ENCODE measurements at places on chromosomes 13 and 19.

DNA sequence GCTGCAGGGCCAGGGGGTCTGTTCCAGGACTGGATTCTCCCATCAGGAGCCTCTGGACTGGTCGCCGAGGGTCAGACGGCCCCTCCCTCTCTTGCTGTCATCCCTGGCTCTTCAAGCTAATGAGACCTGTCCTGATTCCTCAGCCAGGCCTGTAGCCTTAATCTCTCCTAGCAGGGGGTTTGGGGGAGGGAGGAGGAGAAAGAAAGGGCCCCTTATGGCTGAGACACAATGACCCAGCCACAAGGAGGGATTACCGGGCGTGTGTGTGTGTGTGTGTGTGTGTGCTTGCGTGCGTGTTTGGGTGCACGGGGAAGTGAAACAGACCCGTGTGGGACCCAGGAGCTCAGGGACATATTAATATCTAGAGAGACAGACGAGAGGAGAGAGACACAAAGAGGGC, 1.9 kb upstream of the CRX start:
- no peak for DNase-seq

DNA sequence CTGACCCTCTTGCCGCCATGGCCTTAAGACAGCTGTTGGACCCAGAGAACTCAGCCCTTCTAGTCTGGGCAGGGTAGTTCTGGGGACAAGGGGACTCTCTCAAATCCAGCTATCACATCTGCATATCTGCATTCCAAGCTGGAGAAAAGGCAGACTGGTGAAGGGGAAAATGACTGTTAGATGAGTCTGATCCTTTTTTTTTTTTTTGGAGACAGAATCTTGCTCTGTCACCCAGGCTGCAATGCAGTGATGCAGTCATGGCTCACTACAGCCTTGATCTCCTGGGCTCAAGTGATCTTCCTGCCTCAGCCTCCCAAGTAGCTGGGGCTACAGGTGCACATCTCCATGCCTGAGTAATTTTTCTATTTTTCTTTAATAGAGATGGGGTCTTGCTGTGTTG, 114.3 kb downstream of the SIPA1L3 start:
- no peak for DNase-seq

DNA sequence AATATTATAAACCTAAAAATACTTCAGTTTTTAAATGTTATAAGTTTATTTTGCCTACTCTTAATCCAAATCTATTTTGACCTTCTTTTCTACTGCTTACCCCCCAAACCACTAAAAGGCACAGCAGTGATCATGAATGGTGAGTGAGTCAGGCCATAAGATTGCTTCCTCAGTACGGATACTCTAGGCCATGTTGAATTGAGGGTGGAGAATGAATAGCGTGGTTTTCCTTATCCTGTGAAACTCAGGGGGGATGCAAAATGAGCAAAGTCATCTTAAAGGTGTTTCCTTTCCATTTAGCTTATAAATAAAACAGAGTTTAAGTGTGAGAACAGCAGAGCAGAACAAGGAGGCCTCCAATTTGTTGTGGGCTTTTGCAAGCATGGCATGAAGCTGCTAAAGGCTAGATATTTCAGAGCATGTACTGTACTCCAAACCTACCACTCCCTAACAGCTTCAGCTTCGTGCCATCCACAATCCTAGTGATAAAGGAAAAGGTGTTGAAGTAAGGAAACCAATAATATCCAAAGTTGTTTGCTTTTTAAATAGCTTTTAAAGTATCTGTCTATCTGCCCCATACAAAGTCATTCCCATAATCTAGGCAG, 25.0 kb downstream of the SERPINE3 start:
- DNase-seq: peak; percentile 8

DNA sequence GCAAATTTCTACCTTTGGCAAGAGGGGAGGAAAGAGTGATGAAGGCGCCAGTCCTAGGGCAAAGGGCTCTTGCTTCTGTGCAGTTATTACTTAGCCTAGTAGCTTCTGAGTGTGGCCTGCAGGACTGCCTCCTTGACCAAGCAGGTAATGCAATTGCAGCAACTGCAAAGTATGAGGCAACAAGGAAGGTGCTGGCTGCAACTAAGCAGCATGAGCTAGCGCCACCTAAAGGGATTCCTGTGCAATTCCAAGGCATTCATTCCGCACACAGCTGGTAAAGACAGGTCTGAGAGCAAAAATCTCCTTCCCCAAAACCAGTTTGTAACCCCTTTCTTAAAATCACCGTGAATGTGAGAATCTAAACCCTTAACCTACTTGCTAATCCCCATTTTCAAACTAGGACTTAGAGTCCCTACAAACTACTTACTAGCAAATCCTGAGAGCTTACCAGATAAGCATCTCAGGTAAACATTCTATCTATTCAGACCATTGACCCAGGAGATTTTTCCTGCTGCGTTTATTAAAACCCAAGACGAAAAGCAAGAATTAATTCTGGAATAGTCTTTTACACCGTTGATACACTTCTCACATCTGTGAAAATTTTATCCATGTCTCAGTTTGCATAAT, 62.9 kb downstream of the DCT start:
- no peak for DNase-seq

- no peak for DNase-seq
Observed at GRCh38 chr13:59790626-59791025, 373.1 kb downstream of the DIAPH3 start.

DNA sequence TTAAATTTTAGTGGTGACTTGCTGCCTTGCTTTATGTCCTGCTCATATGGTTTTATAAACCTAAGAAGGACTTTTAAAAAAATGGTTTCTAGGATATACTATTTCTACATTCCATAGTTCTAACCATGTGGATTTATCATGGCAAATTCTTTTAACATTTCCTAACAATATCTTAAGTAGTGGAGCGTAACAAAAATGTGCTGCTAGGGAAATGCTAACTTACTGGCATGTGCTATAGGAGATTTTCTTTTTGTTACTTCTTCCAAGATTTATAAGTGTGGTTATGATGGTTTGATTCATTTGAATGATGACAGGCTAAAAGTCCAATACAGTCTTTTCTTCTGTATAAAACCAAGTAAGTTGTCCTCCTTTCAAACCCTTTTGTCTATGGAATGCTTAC, 713.7 kb downstream of the SLITRK1 start:
- DNase-seq: no peak

GRCh38 chr19:8316351-8317125, 4.6 kb downstream of the NDUFA7 start:
- no peak for DNase-seq

DNA sequence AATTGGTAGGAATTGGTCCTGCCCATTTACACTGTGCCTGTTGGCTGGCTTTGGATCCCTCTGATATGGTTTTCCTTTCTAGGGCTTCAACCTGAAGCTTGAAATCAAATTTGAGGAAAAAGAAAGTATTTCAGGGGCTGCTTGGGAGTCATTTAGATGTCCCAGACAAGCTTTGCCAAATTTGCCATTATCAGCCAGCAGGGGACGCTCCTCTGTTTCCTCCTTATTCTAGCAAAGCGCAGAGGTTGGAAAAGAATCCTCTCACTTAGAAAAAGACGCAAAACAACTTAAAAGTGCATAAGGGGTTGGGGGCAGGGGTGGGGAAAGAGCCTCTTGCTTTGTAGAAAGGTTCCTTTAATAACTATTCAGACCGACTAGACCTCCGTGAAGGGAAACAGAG, 1211.1 kb upstream of the PCDH20 start:
- no peak for DNase-seq

GRCh38 chr19:459724-460511, 915 bp downstream of the SHC2 start:
- peak; percentile 61 for DNase-seq

DNA sequence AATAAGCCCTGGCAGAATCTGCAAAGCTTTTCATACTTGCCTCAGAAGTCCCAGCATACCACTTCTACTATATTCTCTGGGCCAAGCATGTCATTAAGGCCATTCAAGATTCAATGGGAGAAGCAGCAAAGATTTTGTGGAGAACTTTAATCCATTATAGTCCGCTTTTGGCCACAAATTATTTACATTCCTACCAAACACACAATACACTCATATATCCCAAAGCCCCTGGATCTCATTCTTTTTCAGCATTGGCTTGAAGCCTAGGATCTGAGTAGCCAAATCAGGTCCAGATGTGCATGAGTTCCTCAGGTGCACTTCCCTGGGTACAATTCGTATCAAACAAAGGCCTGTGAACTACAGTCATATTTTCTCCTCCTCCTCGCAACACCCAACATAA, 203.4 kb downstream of the NDFIP2 start:
- no peak for DNase-seq

- no peak for DNase-seq
Observed at GRCh38 chr19:746956-747355, 4.0 kb upstream of the MISP start.

DNA sequence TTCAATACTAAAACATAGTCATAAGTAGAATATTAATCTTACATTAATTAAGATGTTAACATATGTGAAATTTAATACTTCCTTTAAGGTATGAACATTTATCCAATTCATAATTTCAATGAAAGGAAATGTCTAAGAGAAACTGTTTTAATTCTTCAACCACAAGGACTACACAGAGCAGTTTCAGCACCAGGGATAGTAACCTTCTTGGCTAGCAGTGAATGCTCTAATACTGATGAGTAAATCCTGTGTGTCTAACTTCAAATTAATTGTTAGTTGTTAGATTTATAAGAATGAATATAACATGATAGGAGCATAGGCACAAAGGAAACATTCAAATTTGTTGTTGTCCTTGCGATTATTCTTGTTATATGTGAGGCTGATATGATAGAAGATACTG, 15.6 kb upstream of the NBEA start:
- DNase-seq: no peak

DNA sequence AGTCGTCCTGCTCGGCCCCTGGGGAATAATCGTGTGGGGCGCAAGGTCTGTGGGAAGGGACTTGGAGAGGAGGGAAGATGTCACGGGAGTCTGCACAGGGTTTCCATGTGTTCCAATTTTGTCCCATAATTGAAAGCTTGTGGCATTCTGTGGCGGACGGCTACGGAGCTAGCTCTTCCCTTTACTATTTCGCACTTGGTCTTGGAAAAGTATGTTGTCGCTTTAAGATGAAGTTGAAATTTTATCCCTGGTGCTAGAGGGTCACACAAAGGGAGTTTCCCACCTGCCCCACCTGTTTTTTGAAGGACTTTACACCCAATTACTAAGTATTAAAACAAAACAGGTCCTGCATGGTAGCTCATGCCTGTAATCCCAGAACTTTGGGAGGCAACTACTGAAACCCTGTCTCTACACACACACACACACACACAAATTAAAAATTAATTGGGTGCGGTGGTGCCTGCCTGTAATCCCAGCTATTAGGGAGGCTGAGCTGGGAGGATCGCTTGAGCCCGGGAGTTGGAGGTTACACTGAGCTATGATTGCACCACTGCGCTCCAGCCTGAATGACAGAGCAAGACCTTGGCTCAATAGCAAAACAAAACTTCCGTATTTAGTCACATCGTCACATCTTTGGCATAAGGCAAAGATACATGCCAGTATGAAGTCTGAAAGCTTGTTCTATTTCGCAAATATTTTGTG, 967 bp upstream of the TPT1 start:
- peak; percentile 49 for DNase-seq
